ENCODE measurements at places on chromosomes 2 and 18. TPM values are rescaled to one million over a fixed set of nuclear protein-coding genes. Genes with fewer than 3 reads are reported as not detected.

Gene SLC5A7
- not detected for total RNA-seq

Gene TTL
- 21.0 TPM for total RNA-seq

Gene ZAP70
- 191 TPM for total RNA-seq

Gene RETREG2
- 69.3 TPM for total RNA-seq

Gene EN1
- not detected for total RNA-seq

Gene TEX44
- not detected for total RNA-seq

Gene ZNF532
- 3.3 TPM for total RNA-seq

Gene ZNF396
- total RNA-seq: 1.3 TPM

DNA sequence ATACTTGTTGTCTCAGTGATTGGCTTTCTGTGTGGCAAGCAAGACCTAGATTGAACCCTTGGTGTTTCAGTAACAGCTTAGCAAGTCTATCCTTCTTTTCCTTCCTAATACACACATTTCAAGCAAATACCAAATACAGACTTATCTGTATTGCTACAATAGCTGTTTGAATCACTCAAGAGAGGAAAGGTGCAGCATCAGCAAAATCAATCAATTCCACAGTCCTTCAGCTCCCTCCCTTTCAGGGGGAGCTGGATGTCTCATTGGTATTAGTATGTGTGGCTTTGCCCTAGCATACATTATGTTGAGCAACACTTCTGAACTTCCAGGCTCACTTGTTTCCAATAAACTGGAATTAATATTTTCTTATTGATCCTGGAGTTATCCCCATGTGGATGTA is 323.1 kb downstream of the TMX3 start:
- no peak for DNase-seq

DNA sequence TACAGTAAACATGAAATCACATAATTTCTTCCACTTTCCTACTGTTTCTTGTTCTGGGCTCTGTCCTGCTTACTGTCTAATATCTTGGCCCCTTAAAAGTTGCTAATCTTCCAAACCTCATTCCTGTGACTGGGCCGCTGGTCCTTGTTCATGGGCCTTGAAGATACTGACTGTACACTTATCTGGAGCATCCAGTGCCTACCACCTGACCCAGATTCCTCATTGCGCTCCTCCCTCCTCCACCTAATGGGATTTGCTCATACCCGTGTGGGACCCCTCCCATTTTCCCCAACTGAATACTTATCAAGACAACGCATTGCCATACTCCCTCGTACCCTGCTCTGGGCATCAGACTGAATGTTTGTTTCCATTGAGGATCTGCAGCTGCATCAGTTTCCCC is 6.1 kb upstream of the IL37 start:
- DNase-seq: no peak

DNA sequence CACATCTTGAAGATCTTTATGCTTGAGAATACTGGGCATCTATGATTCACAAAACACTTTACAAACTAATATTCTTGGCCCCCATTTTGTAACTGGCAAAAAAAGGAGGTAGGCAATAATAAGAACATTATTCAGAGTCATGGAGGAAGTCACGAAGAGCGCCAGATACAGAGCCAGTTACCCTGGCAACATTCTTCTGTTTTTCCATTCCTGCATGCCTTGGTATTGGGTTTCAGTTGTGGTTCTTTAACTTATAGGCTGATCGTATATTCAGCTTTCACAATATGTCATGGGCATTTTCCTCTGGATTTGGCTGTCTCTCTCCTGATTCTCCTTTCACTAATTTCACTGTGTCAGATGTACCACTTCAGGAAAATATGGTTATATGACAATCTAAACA is 234.7 kb downstream of the HRH4 start:
- DNase-seq: no peak

- DNase-seq: no peak
Observed at GRCh38 chr18:11150271-11150615, 874 bp upstream of the PIEZO2 start.

GRCh38 chr2:41910126-41910525 is 137.7 kb upstream of the PKDCC start:
- no peak for DNase-seq

- no peak for DNase-seq
Observed at GRCh38 chr2:239726091-239726591, 299.0 kb downstream of the NDUFA10 start.

DNA sequence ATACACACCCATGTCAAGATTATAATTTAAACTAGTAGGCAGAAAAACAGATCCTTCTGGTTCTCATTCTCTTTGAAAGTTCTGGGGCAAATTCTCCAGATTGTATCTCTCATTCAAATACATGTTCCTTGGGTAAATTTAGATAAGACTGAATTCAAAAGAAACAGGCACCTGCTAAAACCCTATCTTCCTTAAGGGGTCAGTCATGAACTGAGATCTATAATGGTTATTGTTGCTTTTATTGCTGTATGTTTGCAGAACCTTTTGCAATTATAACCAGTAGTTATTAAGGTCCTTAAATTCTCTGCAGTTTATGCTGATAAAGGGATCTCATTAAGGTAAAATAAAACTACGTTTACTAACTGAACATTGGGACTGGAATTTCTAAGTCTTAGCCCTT is 83.5 kb downstream of the MYO5B start:
- no peak for DNase-seq

DNA sequence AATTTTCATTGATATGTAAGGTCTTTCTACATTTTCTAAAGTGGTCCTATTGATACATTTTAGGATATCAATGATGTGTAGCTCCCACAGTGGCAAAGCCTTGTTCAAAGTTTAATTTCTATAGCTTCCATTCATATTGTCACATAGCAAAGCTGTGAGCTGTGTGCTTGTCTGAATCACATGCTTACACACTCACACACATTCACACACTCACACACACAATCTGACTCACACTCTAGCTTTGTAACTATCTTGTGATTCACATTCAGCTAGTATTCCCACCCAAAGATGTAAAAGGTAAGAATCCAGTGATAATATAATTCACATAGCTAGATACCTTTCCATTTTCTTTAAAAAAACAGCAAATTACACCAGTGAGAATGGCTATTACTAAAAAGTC is 58.7 kb downstream of the MAPRE2 start:
- no peak for DNase-seq

- no peak for DNase-seq
Observed at GRCh38 chr18:52395146-52395852, 55.3 kb downstream of the DCC start.

- no peak for DNase-seq
Observed at GRCh38 chr2:38146907-38147307, 71.0 kb upstream of the CYP1B1 start.

GRCh38 chr2:85604568-85605339 is 2.3 kb upstream of the TMEM150A start:
- DNase-seq: no peak

DNA sequence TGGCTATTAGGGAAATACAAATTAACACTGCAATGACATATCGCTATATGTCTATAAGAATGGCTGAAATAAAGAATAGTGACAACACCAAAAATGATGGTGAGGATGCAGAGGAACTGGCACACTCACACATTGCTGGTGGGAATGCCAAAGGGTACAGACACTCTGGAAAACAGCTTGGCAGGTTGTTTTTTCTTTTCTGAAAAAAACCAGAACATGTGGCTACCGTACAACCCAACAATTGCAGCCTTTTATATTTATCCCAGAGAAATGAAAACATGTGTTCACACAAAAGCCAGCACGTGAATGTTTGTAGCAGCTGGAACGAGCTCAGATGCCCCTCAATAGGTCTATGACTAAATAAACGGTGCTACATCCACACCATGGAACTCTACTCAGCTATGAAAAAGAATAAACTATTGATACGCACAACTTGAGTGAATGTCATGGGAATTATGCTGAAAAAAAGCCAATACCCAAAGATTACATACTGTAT is 45.9 kb downstream of the KCNE4 start:
- no peak for DNase-seq

DNA sequence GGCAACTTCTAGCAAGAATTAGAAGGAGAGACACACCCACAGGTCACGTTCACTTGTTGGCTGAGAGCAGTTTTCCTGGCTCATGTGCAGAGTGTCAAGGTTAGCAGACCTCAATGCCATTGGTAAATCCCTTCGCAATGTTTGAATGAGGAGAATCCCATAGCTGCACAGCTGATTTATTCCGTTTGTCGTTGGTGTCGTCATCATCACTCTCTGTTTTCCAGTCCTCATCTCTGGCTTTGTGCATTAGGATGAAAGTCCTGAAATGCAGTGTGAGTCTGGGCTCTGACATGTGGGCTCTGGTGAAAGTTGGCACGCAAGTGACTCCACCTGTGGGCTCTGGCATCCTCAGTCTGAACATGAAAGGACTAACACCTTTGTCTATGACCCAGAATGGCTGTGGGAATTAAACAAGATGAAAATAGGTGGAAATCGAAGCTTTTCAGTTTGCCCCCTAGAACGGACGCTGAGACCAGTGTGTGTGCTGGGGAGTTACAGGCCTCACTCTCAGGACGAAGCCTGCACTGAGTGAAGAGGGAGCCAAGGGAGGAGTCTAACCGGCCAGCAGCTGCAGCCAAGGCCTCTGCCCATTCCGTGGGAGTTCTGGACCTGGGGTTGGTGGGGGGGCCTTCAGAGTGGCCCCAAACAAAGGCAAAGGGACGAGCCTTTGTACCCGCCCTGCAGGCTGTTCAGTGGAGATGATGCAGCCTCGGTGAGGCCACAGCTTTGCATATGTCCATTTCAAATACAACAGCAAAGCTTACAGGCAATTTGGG is 74.8 kb upstream of the ZNF516 start:
- DNase-seq: no peak

DNA sequence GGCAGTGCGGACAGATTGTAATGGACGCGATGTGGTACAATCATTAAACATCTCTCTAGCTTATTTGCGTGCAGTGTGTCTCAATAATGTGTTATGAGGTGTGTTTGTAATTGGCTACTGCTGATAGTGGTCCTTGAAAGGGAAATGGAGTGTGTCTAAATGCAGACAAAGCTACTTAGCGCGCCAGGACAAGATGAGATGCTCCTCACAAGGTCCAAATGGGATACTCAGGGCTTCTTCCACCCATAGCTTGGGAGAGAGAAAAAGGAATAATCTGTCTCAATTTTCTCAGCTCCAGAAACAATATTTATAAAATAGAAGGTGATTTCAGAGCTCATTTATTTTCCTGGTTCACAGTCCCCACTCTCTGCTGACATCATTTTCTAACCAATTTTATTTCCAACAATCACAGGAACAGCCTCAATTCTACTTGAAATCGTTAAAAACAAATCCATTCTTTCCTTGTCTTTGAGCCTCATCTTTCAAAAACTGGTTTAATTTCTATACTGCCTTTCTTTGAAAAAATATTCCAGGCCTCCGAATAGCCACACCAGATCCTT is 28.5 kb downstream of the GALNT14 start:
- DNase-seq: no peak

DNA sequence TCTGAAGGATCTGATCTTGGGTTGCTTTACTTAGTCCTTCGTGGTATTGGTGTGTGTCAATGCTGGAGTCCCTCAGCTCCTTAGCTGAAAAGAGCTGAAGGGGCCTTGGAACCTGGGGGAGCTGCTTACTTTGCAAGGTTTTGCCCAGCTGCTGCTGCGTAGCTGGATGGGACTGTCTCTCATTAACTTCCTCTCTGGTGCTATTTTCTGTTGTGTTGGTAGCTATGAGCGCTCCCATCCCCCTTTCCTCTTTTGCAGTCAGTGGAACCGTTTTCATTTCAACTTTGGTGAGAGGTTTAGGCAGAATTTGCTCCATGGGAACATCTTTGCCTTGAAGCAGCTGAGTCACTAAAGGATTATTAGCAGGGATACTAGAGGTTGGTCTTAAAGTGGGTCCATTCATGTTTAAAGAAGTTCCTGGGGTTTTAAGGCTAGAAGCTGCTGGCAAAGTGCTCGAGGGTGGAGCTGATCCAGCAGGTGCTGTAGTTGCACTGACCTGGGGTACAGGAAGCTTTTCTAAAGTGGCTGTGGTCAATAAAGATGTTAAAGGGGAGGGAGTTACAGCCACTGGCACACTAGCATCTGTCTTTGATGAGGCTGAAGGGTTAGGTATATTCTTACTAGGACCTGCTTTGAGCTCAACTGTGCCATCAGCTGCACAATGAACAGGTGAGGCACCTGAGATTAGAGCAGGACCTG is 69.9 kb upstream of the DTNB start:
- no peak for DNase-seq

- DNase-seq: no peak
Observed at GRCh38 chr2:40189881-40190280, 262.0 kb downstream of the SLC8A1 start.

GRCh38 chr18:31203096-31203793 is 40.6 kb upstream of the DSC1 start:
- no peak for DNase-seq

DNA sequence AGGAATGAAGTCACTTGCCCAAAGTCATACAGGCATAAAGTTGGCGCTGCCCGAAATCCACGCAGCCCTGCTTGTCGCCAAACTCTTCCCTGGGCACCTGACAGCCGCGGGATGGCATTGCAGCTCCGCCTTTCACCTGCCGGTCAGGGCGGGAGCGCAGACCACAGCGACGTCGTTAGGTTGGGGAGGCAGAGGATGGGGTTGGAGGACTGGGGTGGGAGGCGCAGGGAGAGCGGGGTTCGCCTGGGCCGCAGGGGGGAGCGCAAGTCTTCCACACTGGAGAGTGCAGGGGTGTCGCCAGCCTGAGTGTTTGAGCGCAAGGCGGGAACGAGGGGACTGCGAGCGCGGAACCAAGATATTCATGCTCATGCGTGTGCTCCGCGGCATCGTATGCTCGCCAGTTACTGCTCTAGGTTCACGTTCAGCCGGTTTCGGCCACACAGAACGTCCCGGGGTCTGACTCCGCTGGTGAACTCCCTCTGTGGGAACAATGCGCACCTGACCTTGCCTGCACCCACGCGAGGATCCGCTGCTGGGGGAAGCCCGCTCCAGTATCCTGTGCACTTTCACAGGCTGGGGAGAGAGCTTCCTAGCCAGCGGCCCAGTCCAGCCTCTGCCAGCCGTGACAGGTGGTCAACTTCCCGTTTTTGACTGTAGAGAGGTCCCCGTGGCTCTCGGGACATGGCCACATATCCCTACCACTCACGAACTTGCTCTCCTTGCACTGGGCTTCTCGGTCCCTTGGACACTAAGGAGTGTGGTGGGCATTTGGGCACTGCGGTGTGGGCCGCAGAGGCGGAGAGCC is 767 bp upstream of the NPPC start:
- peak; percentile 59 for DNase-seq

GRCh38 chr2:122543815-122544214 is 788.4 kb downstream of the TSN start:
- no peak for DNase-seq
